ENCODE measurements at places on chromosomes 7 and 10.

DNA sequence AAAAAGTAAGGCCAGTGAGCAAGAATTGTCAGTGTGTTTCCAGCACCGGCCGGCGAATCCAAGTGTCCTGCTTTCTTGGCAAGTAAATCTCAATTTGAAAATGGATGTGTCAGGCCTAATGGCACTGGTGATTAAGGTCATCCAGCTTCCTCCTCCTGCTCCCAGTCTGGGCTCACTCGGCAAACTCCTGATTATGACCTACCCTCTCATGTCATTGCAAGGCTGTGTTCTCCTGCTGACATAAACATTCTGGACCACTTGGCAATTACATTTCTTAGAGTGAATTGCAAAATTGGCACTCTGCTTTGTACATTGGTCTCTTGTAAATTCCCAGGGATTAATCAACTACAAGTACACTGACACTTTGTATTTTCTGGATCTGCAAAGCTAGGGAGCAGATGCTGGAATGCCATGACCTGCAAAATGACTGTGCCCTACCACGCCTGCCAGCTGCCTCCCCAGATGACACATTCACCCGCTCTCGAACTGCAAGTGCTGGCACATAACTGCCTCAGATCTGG, 473.8 kb downstream of the KIF20B start:
- no peak for DNase-seq

DNA sequence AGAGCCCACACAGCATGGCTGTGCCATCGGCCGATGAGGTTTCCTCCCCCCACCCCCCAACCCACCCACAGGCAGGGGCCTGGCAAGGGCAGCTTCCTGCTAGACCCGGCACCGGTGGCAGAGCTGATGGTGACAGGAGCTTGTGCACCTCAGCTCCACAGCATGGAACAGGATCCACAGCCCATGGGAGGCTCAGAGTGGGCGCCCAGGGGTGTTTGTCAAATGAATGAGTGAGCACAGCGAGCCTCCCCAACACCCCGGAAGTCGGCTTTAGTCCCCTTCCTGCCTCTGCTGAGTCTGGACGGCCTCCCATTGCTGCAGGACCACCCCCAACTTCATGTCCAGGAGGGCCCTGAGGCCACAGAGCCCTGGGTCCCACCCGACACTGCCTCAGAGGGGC, 68.9 kb downstream of the PDGFA start:
- no peak for DNase-seq

DNA sequence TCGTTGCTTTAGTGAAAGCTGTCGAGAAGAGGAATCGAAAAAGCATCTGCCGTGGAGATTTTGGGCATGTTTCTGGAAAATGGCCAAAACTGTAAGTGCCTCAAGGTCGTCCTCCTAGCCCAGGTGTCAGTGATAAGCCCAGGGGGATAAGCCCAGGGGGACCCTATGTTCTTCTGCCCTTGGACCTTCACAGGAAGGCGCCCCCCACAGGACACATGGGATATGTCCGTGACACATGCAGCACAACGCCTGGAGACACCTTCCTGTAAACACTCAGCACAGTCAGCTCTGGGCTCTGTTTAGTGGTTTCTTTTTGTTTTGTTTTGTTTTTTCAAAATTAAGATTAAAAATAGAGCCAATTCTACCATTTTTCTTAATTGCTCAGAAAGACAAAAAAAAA, 272.7 kb downstream of the KLF6 start:
- no peak for DNase-seq

- DNase-seq = no peak
Measured at GRCh38 chr7:15680446-15680845, 6.0 kb downstream of the MEOX2 start.

DNA sequence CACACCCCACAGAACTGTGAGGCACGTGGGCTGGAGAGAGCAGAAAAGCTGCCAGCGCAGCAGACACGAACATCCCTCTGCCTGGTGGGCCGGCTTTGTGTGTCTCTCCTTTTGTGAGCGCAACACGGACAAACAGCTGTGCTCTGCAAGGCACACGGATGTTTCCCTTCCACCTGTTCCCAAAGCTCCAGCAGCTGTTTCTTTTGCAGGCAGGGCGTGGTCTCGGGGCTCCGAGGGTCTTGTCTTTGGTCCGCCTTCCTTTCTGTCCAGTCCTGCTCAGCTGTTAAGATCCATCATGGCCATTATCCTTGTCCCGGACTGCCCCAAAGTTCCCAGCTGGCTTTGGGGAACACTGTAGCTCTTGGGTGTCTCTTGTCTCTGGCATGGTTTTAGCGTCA, 32.7 kb upstream of the SH2B2 start:
- DNase-seq = no peak

GRCh38 chr10:133438711-133439273, 14.4 kb upstream of the SPRN start:
- DNase-seq = peak; percentile 33

- DNase-seq = no peak
Measured at GRCh38 chr7:159154243-159154642, 9.6 kb upstream of the VIPR2 start.

DNA sequence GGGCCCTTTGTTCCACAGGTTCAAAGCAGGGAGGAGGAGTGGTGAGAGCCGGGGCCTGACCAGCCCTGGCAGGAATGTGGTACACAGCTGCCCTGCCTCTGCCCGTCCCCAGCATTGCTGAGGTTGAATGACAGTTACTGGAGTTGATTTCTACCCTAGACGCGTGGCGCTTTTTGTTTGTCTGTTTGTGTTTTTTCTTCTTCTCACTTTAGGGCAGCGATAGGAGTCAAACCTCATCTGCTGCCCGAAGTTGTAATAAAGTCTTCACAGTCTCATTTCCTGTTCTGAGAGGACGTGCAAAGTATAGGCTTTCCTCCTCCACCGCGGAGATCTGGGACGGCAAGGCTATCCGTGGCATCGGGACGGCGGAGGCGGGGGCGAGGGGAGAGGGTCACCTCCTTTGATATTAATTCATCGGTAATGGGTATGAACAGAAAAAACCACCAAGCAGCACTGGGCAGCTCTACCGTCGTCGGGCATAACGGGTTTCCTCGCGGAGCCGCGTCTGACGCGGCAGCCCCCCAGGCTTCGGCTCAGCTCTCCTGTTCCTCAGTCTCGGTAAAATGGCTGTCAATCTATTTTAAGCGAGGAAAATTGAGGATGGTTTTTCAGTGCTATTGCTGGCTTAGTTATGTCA, 160.8 kb downstream of the LRMDA start:
- DNase-seq = peak; percentile 32

DNA sequence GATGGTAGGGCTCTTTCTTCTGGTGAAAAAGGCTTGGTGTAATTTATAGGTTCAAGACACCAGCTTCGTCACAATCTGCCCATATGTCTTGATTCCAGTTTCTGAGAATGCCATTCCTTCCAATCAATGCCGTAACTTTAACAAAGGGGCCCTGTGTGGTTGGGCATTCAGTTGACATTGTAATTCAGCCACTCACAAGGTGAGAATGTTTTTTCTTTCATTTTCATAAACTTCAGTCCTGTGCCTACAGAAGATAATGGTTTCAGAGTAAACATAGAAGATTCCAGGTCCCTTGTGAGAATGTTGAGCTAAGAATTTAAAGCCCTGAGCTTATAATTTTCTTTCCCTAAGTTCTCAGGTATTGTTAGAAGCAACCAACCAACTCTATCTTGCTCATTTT, 67.3 kb upstream of the AASS start:
- DNase-seq = no peak

DNA sequence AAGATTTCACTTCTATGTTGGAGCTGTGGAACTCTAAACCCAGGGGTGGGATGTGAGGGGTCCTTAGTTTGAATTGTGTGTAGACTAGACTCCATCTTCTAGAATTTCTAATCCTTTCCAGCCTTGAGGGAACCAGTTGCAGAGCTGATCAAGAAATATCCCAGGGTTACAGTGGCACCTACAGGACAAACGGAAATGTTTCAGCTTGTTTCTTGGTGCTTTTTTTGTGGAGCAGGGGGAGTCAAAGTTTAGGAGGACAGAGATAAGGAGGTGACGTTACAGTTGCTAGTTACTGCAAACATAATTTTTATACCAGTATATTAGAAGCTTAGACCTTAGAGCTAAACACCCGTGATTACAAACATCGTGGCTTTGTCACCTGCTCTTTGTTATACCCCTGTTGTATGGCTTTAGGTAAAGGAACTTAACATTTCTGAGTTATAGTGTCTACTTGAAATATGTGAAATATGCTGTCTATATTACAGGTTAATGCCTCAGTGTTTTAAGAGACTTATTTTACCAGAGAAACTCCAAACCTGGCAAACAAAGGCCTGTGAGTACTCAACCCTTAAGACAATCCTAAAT, 84.5 kb upstream of the DYNC1I1 start:
- DNase-seq = peak; percentile 69

GRCh38 chr7:80165177-80165576, 30.5 kb downstream of the GNAI1 start:
- no peak for DNase-seq

DNA sequence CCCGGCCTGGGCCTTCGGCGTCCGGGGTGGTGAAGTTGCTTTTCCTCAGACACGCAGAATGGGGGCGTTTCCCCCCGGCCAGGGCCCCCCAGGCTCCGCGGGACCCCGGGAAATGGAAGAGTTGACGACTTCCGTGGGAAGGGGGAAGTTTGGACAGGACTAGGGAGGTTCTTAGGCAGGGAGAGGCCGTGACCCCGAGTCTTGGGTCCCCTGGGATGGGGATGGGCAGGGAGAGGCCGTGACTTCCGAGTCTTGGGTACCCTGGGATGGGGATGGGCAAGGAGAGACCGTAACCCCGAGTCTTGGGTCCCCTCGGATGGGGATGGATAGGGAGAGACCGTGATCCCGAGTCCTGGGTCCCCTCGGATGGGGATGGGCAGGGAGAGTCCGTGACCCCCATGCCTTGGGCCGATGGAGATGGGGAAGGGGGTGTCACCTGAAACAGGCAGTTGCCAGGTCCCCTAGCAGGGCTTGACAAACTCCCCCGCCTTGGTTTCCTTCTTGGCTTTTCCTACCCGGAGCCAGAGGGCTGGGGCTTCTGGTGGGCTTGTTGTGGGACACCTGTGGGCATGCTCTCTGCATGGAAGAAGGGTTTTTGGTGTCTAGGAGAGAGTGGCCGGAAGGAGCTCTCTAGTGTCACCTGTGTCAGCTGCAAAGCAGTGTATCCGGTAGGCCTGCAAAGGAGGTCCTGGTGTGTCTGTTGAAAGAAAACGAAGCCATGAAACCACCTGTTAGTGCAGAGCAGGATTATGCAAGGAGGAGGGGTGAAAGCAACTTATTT, 1.1 kb downstream of the TRRAP start:
- peak; percentile 81 for DNase-seq

DNA sequence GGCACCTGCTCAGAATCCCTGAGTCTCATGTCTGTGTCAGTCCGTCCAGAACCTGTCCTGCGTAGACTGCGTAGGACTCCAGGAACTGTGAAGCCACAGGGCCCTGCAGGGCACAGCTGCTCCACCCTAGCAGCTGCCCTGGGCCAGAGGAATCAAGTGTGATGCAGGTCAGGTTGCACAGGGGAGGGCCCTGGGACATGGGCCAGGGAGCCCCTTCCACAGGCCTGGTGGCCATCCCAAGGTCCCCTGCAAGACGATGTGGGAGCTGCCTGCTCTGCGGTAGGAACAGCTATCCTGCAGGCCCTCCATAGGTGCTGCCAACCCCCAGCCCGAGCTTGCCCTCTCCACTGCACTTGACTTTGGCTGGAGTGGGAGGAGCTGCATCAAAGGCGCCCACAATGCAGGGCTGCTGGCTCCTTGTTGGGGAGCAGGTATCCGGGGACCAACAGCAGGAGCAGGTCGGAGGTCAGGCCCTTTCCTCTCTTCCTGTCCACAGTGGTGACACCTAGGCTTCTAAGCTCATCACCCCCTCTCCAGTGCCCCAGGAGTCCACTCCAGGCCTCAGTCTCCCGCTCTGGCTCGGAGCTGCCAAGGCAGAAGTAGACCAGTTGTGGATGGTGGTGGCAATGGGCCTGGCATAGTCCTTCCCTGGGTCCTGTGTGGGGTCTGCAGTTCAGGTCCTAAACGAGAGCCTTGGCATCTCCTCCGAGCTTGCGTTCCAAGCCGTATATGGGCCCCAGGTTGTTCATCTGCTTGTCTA, 149.1 kb downstream of the MAPK8 start:
- no peak for DNase-seq

- peak; percentile 46 for DNase-seq
Measured at GRCh38 chr10:87818505-87819288, 671 bp upstream of the ATAD1 start.

- DNase-seq = no peak
Measured at GRCh38 chr10:49254556-49255318, 44.2 kb upstream of the C10orf71 start.

- DNase-seq = no peak
Measured at GRCh38 chr10:79193694-79194382, 125.1 kb downstream of the ZMIZ1 start.

- no peak for DNase-seq
Measured at GRCh38 chr10:3593611-3594010, 191.4 kb downstream of the KLF6 start.

DNA sequence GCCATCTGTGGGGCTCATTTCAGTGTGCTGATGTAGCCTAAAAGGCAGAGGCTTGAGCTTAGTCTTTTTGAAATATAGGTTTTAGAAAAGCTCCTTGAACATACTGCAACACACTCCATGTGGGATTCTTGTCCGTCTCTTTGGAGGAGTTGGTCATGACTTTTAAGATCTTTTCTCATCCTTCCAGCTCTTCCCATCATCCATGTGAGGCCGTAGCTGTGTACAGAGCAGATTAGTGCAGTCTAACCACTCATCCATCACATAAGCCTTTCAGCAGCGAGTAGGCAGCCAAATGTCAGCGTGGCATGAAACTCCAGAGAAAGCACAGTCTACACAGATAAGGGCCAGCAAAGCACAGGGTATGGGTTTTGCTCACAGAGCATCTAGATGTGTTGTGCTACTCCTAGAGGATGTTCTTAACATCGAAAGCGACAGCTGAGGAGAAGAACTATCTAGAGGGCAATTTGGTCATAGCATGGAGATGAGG, 28.1 kb upstream of the NPVF start:
- no peak for DNase-seq

GRCh38 chr7:151349507-151349853, 7.9 kb downstream of the NUB1 start:
- DNase-seq = peak; percentile 13

DNA sequence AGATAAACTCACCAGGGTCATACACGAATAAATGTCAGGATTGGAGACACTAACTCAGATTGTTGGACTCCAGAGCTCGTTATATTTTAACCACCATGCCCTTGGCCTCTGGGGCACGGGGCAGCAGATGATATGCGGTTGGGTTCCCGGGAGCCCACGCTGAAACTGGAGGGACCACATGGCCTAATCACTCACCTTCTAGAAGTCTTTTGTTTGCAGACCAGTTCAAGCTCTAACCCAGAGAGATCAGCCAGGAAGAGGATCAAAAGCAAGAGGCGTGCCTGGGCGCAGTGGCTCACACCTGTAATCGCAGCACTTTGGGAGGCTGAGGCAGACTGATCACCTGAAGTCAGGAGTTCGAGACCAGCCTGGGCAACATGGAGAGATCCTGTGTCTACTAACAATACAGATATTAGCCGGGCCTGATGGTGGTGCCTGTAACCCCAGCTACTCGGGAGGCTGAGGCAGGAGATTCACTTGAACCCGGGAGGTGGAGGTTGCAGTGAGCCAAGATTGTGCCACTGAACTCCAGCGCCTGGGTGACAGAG, 42.6 kb upstream of the ECHDC3 start:
- no peak for DNase-seq

GRCh38 chr7:106290319-106290718, 5.5 kb upstream of the NAMPT start:
- DNase-seq = no peak

GRCh38 chr10:47165711-47166404, 134.1 kb upstream of the GDF10 start:
- no peak for DNase-seq

GRCh38 chr10:101493249-101493648, 94.8 kb downstream of the POLL start:
- no peak for DNase-seq

GRCh38 chr7:68166525-68166924, 1169.9 kb downstream of the TYW1 start:
- DNase-seq = no peak

GRCh38 chr7:2359610-2360009, 5.0 kb downstream of the EIF3B start:
- DNase-seq = no peak

Measured in SW480 (cell line).